ENCODE measurements at places on chromosomes 1 and 21.

DNA sequence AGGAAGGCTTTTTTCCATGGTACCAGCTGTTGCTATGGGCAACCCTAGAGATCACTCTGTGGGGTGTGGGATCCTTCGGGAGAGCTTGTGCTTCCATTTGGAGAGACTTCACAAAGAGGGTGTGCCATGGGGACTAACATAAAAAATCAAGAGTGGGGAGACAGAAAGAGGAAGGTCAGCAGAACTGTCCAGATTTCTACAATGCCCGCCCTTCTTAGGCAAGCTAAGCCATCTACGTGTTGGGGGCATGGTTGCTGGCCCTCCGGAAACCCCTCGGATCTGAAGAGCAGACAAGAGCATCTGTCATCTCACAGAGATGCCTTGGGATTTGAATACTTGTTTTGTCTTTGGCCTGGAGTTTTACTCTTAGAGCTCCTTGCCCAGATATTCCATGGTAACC is 83.9 kb upstream of the ZNF648 start:
- DNase-seq: no peak

GRCh38 chr21:44462086-44462833 is 7.0 kb downstream of the LRRC3 start:
- no peak for DNase-seq

GRCh38 chr1:225763716-225764548 is 13.7 kb upstream of the SRP9 start:
- no peak for DNase-seq

DNA sequence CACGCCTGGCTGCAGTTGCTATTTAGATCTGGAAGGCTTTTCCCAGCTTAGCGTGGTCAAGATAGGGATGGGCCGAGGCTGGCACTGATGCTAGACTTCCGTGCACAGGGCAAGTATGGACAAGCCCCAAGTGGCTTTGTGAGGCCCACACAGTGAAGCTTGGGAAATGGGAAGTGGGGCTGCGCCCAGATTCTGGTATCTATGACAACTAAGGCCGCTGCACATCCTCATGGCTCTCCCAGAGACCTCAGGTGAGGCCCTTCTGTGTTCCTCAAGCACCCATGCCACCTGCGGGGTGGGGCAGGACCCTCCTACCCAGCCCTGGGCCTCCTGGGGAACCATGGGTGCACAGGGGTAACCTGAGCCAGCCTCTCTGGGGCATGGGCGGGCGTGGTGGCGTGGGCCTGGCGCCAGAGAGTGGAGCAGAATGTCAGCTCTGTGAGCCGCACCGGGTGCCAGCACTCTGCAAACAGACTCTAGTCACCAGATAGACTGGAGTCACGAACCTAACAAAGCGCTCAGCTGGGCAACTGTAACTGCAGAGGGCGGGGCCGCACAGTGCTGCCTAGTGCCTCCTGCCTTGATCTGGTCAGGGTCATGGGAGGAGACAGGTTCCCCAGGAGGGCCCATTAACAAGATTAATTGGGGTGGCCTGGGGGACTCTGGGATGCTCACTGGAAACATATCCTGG is 46.4 kb downstream of the ELF3 start:
- DNase-seq: peak; percentile 98

GRCh38 chr1:85388416-85388815 is 76.5 kb downstream of the DDAH1 start:
- no peak for DNase-seq

DNA sequence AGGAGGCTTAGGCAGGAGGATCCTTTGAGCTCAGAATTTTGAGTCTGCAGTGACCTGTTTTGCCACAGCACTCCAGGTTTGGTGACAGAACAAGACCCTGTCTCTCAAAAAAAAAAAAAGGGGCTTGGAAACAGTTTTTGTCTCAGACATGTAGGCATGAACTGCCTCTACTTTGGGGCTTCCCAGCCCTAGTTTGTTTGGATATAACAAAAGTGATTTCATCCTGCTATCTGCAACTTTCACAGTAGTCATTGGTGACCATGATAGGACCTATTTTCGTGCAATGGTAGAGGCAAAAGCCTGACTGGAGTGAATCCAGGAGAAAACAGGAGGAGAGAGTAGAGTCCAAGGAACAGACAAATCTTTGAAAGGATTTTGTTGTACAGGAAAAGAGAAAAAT is 20.3 kb upstream of the EVI5 start:
- no peak for DNase-seq

- DNase-seq: no peak
Measured at GRCh38 chr21:44199448-44199847, 41.3 kb downstream of the ICOSLG start.

- DNase-seq: no peak
Measured at GRCh38 chr1:239483391-239483790, 97.0 kb downstream of the CHRM3 start.

Measured in NCI-H2081 treated with DMSO at 0.1 percent for 48 hours (cell line).